ENCODE measurements at places on chromosomes 16 and 17. TPM values are rescaled to one million over a fixed set of nuclear protein-coding genes. Genes with fewer than 3 reads are reported as not detected.

Gene MSLN
- 0.46 TPM for total RNA-seq

Gene C16orf78
- total RNA-seq = not detected

Gene INCA1
- total RNA-seq = not detected

Gene RAI1
- total RNA-seq = 31.6 TPM

Gene C16orf86
- total RNA-seq = 10.9 TPM

Gene SAMD14
- total RNA-seq = 3.7 TPM

Gene CCL8
- 5.4 TPM for total RNA-seq

DNA sequence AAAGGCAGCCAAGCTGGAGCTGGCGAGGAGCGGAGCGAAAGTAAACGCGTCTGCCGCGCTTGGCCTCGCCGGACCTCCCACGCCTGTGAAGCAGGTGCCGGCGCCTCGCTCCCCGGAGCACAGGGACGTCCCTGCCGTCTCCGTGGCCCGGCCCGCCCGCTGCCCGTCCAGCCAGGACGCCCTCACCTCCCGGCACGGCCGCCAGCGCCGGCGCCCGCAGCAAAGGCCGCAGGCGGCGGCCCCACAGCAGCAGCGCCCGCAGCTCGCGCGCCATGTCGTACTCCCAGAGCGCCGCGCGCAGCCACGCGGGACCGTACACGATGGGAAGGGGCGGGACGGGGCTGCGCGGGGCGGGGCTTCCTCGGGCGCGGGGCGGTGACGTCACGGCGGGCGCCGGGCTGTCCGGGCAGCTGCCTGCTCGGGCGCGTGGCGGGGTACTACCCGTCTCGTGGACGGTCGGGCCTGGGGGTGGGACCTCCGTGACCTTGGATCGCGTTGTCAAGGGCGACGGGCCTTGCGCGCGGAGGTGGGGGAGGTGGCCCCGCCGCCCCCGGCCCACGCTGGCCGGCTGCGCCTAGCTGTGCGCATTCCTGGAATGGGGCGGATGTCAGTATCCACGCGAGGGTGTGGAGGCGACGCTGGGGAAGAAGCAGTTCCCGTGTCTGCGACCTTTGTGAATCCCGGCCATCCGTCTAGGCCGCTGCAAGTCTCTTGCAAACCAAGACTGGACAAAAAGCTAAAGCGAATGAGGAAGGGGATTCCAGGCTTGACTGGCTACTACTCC, at the start of gene TRAP1:
Gene TRAP1, minus strand, starts transcription at position 290 of the 784 bp plus-strand sequence. Its CDS starts 16 bp downstream, at position 274.
- no peaks in the 10 kb centered on the region for H3K27me3 ChIP-seq
- DNase-seq = peak; percentile 87
- H3K4me3 ChIP-seq = peak within 1 kb of the TSS; percentile 82
- H3K36me3 ChIP-seq = no peaks in the 10 kb centered on the region

- no peak overlapping the region for H3K4me3 ChIP-seq
- peak overlapping the region; percentile 71 for H3K27ac ChIP-seq
- no peak for DNase-seq
Measured at GRCh38 chr16:12061336-12062055, 85.0 kb downstream of the SNX29 start.

DNA sequence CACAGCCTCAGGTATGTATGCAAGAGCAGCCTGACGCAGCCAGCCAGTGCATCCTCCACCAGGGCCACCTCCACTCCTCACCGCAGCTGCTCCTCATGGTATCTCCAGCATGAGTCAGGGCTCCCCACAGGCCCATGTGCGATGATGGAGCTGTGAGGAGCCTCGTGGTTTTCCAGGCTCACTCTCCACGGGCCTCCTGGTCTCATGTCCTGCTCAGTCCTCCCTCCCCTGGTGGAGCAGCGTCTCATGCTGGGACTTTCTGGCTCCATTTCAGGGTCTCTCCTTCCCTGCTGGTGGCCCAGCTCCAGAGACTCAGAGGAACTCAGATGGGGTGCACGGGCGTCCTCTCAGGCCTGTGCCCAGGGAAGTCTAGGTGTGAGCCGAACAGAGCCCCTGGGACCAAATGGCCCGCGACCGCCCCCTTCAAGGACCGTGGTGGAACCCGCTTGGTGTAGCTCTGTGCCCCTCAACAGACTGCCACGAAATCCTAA, 70.4 kb downstream of the METRNL start:
- no peaks in the 10 kb centered on the region for H3K27me3 ChIP-seq
- no peak for DNase-seq
- H3K27ac ChIP-seq = no peak overlapping the region
- H3K36me3 ChIP-seq = no peaks in the 10 kb centered on the region
- H3K4me3 ChIP-seq = no peak overlapping the region
- H3K4me1 ChIP-seq = no peaks in the 10 kb centered on the region

GRCh38 chr16:76956394-76956793, 234.6 kb upstream of the MON1B start:
- no peak overlapping the region for H3K27ac ChIP-seq
- H3K27me3 ChIP-seq = no peaks in the 10 kb centered on the region
- no peak overlapping the region for H3K4me3 ChIP-seq
- H3K4me1 ChIP-seq = no peaks in the 10 kb centered on the region

DNA sequence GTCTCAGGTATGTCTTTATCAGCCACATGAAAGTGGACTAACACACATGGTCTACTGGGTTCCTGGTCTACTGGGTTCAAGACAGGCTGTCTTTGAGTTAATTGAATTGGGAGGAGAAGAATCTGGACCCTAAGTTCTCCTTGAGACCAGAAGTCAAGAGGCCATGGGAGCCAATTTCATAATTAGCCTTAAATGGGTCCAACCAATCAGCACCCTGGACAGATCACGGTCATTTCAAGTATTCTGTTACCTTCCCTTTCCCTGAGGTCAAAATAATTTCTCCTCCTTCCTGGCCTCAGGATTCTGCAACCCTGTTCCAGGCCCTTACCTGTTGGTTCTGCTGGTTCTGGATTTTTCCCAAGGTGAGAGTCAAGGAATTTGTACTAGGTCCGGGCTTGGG, 23.8 kb downstream of the OSBPL7 start:
- no peak overlapping the region for H3K4me3 ChIP-seq
- no peaks in the 10 kb centered on the region for H3K36me3 ChIP-seq
- H3K4me1 ChIP-seq = no peaks in the 10 kb centered on the region
- H3K27me3 ChIP-seq = peaks cover 12% of the 10 kb centered on the region
- no peak overlapping the region for H3K27ac ChIP-seq

GRCh38 chr16:12837291-12837690, 33.6 kb upstream of the CPPED1 start:
- H3K4me3 ChIP-seq = no peak overlapping the region
- no peaks in the 10 kb centered on the region for H3K36me3 ChIP-seq
- no peak overlapping the region for H3K27ac ChIP-seq
- no peaks in the 10 kb centered on the region for H3K27me3 ChIP-seq
- H3K4me1 ChIP-seq = no peaks in the 10 kb centered on the region
- DNase-seq = no peak

GRCh38 chr16:58499615-58500351, at the start of gene NDRG4:
Gene NDRG4 (plus strand): TSS chr16:58500143. CDS start chr16:58500249, 106 bp downstream.
- H3K36me3 ChIP-seq = no peaks in the 10 kb centered on the region
- H3K4me3 ChIP-seq = no peak within 1 kb of the TSS
- no peaks in the 10 kb centered on the region for H3K27me3 ChIP-seq
- peak; percentile 84 for DNase-seq
- peaks cover 37% of the 10 kb centered on the region for H3K4me1 ChIP-seq

DNA sequence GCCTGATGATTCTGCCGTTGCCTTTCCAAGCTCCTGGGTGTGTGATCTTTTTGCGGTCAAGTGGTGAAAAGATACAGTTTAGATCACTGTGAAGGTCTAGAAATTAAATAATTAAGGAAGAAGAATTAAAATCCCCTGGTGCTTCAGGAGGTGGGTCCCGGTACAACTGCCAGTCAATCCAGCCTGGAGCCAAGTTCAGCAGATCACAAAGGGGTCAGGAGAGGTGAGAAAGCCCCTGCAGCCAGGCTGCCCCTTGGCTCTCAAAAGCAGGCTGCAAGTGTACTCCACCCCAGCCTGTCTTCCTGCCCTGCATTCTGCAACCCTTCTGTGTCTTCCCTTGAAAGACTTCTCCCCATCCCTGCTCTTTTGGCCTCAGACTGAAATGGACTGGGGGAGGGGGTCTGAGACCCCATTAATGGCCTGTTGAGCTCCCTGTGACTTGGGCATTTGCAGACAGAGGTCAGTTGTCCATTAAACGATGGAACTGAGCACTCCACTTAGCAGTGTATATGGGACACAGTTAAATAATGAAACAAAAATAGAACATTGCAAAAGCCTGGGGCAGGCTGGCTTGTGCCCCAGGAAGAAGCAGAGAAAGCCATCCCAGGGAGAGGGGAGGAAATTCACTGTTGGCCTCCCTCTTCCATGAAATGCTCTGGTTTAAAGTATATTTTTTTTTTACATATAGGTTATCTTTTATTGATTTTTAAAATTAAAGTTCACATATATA, 15.1 kb downstream of the CACNG5 start:
- H3K4me3 ChIP-seq = no peak overlapping the region
- no peaks in the 10 kb centered on the region for H3K27me3 ChIP-seq
- H3K36me3 ChIP-seq = no peaks in the 10 kb centered on the region

- H3K4me1 ChIP-seq = peaks cover 4% of the 10 kb centered on the region
- no peaks in the 10 kb centered on the region for H3K27me3 ChIP-seq
- no peak overlapping the region for H3K27ac ChIP-seq
- no peak for DNase-seq
- H3K4me3 ChIP-seq = no peak overlapping the region
- H3K36me3 ChIP-seq = no peaks in the 10 kb centered on the region
Measured at GRCh38 chr16:67312719-67313118, 13.8 kb downstream of the KCTD19 start.

GRCh38 chr16:21100447-21100846, 50.2 kb downstream of the DNAH3 start:
- no peak overlapping the region for H3K27ac ChIP-seq
- H3K36me3 ChIP-seq = no peaks in the 10 kb centered on the region
- DNase-seq = no peak

GRCh38 chr16:1610899-1611632, 806 bp downstream of the IFT140 start:
- no peak for DNase-seq
- H3K36me3 ChIP-seq = peaks cover 12% of the 10 kb centered on the region
- no peaks in the 10 kb centered on the region for H3K27me3 ChIP-seq
- H3K4me3 ChIP-seq = no peak overlapping the region
- peak overlapping the region; percentile 94 for H3K27ac ChIP-seq

GRCh38 chr17:41533613-41534012, 5.5 kb upstream of the KRT19 start:
- peaks cover 5% of the 10 kb centered on the region for H3K4me1 ChIP-seq
- H3K4me3 ChIP-seq = no peak overlapping the region
- peaks cover 3% of the 10 kb centered on the region for H3K27me3 ChIP-seq
- no peak for DNase-seq
- no peaks in the 10 kb centered on the region for H3K36me3 ChIP-seq
- H3K27ac ChIP-seq = no peak overlapping the region

DNA sequence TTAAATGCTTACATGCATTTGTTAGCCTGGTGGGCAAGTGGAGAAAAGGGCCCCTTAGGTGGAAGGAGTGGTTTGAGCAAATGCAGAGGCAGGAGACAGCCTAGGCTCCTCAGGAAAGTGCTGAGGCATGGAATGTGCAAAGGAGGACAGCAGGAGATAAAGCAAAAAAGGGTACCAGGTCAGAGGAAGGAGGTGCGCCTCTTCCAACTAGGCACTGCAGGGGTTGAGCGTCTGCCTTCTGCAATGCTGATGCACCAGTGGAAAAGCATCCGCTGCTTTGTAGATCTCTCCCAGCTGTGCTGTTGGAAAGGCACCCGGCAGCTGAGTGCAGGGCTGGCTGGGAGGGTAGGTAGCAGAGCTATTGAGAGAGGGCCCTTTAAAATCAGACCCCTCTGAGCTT, 287.0 kb upstream of the XYLT1 start:
- no peak for DNase-seq
- no peak overlapping the region for H3K4me3 ChIP-seq
- H3K27me3 ChIP-seq = no peaks in the 10 kb centered on the region
- no peak overlapping the region for H3K27ac ChIP-seq
- H3K36me3 ChIP-seq = no peaks in the 10 kb centered on the region
- no peaks in the 10 kb centered on the region for H3K4me1 ChIP-seq

DNA sequence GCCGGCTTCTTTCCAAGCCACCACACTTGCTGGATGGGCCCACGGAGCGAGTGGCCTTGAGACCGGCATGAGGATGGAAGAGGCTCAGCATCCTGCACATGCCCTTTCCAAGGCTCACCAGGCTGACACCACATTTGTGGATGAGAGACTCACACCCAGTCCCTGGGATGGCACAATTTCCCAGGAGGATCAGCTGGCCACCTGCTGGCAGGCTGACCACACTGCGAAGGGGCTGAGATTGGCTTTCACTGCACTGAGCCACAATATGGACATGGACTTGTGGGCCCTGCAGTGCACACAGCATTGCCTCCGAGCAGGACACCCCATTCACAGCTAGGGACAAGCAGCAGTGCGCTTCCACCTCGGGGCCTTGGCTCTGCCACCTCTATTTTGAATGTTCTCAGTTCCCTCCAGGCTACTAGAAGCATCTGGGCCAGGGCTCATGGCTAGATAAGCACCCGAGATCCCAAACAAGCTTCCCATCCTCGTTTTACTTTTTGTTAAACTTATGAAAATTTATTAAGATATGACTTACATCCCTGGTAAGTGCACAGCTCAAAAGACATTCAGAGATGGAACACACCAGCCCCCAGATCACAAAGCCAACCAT, 25.3 kb upstream of the KSR1 start:
- H3K36me3 ChIP-seq = no peaks in the 10 kb centered on the region
- H3K27ac ChIP-seq = no peak overlapping the region
- peak; percentile 57 for DNase-seq
- H3K27me3 ChIP-seq = no peaks in the 10 kb centered on the region
- no peak overlapping the region for H3K4me3 ChIP-seq

Data from adrenal gland (tissue), 19 donors.